ENCODE measurements at places on chromosomes 3 and 15. TPM values are rescaled to one million over a fixed set of nuclear protein-coding genes. Genes with fewer than 3 reads are reported as not detected.

The GMPS gene
- total RNA-seq, result 69.5 TPM

The TJP1 gene
- 35.1 TPM for total RNA-seq

The APH1B gene
- 1.6 TPM for total RNA-seq

The RCN2 gene
- 80.3 TPM for total RNA-seq

The TRH gene
- not detected for total RNA-seq

The CLDN18 gene
- total RNA-seq, result not detected

The RTP3 gene
- 0.08 TPM for total RNA-seq

The SPINK8 gene
- not detected for total RNA-seq

The MIX23 gene
- total RNA-seq, result 92.6 TPM

The BFSP2 gene
- 0.27 TPM for total RNA-seq

Measured in A375 (cell line).